Common myeloid progenitor, CD34-positive (primary cell): ENCODE measurements at places on chromosomes 7 and 10.

GRCh38 chr10:90889636-90890035 is 17.9 kb downstream of the RPP30 start:
- DNase-seq: no peak

DNA sequence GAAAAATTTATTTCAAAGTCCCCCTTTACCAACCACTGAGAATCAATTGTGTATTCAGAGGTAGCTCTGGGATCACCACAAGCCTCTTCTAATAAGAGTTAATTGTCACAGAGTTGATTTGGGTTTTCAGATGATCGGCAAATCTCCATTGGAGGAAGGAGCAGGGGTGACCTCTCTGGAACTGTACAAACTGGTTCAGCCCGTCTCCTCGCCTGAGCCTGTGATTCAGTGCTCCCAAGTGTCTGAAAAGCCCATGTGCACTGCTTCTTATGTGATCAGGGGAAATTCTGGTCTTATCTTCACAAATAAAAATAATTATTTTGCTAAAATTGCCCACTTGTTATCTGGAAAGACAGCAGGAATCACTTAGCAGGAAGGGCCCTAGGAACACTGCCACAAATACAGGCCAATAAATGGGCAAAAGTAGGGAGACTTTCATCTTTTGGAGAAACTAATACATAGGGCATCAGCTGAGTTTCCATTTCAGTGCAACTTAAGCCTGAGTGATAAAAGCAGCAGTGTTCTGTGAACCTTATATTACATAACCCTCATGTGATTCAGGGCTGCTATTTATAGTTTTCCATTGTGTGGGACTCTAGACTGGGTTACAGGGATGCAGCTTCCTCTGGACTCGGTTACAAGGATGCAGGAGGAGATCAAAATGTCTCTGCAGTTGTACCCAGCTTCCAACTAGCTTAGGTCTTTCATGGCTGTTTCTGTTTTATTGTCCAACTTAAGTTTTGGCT is 32.3 kb downstream of the CDK1 start:
- no peak for DNase-seq

GRCh38 chr7:156832195-156832877 is 60.6 kb downstream of the LMBR1 start:
- peak; percentile 13 for DNase-seq

- peak; percentile 41 for DNase-seq
These were observed 7.2 kb downstream of the C10orf90 start for GRCh38 chr10:126663328-126663727.

DNA sequence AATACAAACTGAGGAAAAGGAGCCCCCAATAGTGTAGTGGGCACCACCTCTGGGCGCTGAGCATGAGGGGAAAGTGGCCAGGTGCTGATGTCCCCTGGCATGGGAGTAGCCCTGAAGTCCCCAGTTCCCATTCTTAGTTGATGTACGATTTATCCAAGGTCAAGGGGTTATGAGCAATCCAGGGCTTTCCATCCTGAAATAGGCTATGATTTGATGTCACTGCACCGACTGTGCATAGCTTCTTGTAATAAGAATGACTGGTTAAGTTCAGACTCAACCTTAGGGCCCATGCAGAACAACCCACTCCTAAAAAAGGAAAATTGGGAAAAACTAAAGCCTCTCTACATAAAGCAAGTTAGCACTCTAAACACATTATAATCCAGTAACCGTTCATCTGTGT is 4.4 kb downstream of the FRAT1 start:
- no peak for DNase-seq

GRCh38 chr7:132893560-132893959 is 188.3 kb downstream of the CHCHD3 start:
- no peak for DNase-seq
